Vagina (tissue), 2 donors: ENCODE measurements at places on chromosomes 13 and 19.

DNA sequence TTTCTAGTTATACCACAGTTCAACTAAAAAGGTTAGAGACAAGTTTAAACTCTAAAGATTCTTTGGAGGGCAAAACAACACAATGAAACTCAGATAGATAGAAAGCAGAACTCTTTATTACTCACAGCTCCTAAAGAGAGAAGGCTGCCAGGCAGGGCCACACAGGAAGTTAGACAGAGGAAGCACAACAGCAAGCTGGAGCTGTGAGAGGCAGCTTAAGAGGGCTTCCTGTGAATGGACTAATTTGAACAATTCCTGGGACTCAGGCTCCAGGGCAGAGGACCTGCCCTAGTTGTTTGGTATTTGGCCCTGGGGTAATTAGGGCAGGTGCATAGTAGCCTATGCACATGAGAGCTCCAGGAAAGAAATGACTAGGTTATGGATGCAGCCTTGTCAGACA is 803.6 kb downstream of the DIAPH3 start:
- DNase-seq = no peak

DNA sequence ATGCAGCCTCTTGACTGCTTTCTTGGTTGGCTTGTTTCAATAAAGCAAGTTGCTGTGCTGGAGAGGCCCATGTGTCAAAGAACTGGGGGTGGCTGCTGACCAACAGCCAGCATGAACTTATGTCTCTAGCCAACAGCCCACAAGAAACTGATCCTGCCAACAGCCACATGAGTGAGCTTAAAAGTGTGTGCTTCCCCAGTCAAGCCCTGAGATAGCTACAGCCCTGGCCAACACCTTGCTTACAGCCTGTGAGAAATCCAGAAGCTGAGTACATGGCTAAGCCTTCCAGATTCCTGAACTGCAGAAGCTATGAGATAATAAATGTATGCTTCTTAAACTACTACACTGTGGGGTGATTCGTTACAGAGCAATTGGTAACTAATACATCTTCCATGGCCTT is 38.9 kb upstream of the IPO5 start:
- DNase-seq = no peak

GRCh38 chr19:5228932-5229777 is 111.5 kb downstream of the PTPRS start:
- DNase-seq = no peak

- no peak for DNase-seq
Observed at GRCh38 chr19:40192758-40193586, 1.7 kb downstream of the MAP3K10 start.

- DNase-seq = no peak
Observed at GRCh38 chr19:44848036-44848811, 2.1 kb downstream of the NECTIN2 start.

DNA sequence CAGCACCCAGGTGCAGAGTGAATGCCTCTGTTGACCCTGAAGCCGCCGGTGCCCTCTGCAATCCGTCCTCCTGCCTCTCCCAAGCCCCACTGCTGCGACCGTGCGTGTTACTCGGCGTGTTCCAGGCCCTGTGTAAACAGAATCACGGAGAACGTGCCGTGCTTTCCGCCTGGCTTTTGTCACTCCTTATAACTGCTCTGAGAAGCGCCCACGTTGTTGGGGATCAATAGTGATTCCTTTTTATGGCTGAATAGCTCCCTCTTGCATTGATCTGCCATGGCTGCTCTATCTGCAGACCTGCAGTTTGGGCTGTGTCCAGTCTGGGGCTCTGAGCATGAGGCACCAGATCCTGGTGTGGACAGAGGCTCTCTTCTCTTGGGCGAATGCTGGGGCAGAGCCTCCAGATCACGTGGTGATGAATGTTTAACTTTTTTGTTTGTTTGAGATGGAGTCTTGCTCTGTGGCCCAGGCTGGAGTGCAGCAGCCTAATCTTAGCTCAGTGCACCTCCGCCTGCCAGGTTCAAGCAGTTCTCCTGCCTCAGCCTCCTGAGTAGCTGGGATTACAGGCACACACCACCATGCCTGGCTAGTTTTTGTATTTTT is 15.8 kb downstream of the ADPRHL1 start:
- DNase-seq = no peak

- no peak for DNase-seq
Observed at GRCh38 chr13:33183431-33184111, 102.0 kb downstream of the STARD13 start.

- no peak for DNase-seq
Observed at GRCh38 chr19:5023128-5023571, 54.2 kb downstream of the KDM4B start.

DNA sequence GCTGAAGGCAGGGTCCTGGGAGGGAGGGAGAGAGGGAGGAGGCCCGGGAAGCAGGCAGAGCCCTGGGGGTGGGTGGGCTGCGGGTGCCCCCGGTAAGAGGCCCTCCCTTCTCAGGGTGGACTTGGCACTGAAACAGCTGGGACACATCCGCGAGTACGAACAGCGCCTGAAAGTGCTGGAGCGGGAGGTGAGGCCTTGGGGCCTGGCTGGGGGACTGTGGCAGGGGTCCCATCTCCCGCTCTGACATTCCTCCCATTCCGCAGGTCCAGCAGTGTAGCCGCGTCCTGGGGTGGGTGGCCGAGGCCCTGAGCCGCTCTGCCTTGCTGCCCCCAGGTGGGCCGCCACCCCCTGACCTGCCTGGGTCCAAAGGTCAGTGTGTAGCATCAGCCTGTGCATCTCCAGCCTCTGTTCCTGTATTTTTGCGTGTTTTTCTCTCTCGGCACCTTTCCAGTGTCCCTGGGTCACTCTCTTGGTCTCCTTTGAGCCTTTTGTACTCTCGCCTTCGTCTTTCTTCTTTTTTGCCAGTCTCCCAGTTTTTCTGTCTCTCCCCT is 53.4 kb downstream of the TRPM4 start:
- DNase-seq = no peak

- no peak for DNase-seq
Observed at GRCh38 chr19:32865326-32865725, 4.2 kb downstream of the SLC7A9 start.

- DNase-seq = no peak
Observed at GRCh38 chr13:97548138-97548537, 114.2 kb downstream of the RAP2A start.

GRCh38 chr13:41751277-41751676 is 209.6 kb downstream of the VWA8 start:
- DNase-seq = no peak

GRCh38 chr13:100392709-100393630 is 195.6 kb downstream of the GGACT start:
- peak; percentile 99 for DNase-seq

DNA sequence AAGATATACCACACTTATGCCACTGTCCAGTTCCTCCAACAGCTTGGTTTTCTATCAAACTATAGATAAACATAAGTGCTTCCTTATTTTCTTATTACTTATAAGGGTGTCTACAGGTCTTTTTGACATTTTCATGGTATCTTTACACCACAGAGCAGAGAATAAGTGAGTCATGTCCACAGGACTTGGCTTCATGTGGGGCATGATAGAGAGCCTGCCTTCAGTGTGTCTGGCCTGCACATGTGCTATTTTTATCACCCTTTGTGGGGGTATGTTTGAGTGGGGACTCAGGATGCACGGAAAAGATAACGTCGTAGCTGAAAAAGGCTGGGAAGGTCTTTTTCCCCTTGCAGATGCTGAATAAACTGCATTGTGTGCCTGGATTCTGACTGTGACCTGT is 8.1 kb upstream of the STOML3 start:
- no peak for DNase-seq

GRCh38 chr19:8240274-8241229 is 31.4 kb downstream of the CERS4 start:
- no peak for DNase-seq

DNA sequence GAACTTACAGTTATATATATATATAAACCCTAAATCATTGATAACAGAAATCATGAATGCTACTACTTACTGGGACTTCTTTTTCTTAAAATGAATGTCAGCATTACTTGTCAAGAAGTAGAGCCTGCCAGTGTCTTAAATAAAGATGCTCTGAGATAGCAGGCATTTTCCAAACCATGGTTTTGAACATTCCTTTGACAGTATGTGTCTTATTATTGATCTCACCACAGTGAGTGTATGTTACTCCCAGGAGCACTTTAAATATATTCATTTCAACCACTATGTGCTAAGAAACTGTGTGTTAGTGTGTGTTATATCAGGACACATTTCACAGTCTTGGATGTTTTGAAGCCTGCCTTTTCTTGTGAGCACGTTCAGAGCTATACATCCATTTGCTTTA is 28.2 kb downstream of the TNFRSF19 start:
- no peak for DNase-seq

GRCh38 chr13:105952233-105952972 is 583.1 kb downstream of the EFNB2 start:
- peak; percentile 18 for DNase-seq

DNA sequence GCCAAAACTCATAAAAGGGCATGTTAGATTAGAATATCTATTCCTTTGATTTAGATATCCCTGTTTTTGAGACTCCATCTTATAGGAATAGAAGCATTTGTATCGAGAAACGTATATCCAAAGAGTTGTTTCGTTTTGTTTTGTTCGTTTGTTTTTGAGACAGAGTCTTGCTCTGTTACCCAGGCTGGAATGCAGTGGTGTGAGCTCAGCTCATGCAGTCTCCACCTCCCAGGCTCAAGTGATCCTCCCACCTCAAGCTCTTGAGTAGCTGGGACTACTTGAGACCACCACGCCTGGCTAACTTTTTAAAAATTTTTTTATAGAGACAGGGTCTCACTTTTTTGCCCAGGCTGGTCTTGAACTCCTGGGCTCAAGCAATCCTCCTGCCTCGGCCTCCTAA is 26.6 kb upstream of the ZMYM5 start:
- no peak for DNase-seq

- no peak for DNase-seq
Observed at GRCh38 chr19:29294343-29294811, 81.4 kb upstream of the UQCRFS1 start.

- DNase-seq = no peak
Observed at GRCh38 chr19:28444362-28444761, 768.6 kb downstream of the UQCRFS1 start.

DNA sequence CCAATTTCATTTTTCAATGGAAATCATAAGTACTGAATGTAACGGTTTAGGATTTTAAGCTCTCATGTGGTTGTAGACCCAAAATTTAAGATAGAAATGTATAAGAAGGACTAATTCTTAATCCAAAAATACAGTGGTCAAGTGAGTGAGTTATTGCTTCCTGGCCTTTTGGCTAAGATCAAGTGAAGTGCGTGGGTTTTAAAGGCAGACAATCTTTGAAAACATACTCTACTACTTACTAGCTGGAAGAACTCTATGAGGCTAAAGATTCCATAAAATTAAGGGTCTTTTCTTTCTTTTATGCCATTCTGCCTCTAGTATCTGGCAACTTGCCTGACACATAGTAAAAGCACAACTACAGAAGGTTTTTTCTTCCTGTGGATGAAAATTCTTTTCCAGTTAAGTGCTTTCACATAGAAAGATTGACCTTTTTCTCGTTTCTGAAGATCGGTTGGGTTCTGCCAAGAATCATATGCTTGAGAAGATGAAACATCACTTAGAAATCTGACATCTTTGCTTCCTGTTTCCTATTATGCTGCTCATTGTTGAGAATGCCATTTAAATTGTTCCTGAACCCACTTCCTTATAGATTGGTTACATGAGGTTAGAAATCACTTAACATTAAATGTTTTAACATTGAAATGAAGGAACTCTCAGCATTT is 26.4 kb upstream of the SCEL start:
- no peak for DNase-seq

- no peak for DNase-seq
Observed at GRCh38 chr19:18975869-18976268, 34.9 kb upstream of the HOMER3 start.

- no peak for DNase-seq
Observed at GRCh38 chr19:34345947-34346351, 19.0 kb upstream of the GPI start.

- DNase-seq = no peak
Observed at GRCh38 chr19:17205237-17206140, 9.7 kb upstream of the USE1 start.

DNA sequence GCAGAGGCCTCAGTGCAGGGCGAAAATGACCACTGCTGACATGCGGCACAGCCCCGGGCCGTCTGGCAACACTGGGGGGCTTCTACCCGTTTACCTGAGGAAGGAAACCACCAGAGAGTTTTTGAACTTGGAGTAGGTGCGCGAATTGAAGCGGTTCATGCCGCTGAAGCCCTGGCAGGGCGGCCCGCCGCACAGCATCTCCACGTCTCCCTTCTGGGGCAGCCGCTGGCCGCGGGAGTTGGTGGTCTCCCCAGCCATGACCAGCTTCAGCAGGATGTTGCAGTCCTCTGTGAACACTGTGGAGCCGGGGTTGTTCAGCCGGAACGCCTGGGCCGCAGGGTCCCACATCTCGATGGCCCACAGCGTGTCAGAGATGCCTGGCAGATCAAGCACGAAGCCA is 20.3 kb upstream of the EIF3G start:
- no peak for DNase-seq

DNA sequence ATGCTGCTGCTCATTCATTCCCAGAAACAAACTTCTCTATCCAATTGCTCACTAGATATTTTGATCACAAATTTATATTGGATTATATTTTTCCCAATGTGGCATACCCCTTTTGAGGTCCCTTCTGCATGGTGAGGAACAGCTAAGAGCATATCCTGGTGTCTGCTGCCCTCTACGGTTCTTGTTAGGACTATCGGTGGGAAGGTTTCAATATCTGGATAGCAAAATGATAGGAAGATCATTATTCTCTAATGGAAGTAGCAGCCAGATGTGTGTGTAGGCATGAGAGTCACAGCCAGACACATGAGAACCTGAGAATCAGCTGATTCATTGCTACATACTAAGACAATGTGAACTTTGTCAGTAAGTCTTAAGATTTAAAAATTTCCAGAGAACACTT is 1422.4 kb upstream of the MIR17HG start:
- no peak for DNase-seq

DNA sequence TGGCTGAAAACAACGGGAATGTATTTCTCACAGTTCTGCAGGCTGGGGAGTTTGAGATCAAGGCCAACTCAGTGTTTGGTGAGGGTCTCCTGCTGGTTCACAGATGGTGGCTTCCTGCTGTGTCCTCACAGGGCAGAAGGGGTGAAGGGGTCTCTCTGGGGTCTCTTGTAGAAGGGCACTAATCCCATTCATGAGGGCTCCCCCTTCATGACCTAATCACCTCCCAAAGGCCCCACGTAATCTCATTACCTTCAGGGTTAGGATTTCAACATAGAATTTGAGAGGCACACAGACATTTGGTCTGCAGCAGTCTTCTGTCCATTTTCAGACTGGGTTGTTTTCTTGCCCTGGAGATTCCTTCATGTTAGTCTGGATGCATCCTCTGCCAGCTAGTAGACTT is 11.6 kb downstream of the ZNF444 start:
- no peak for DNase-seq

GRCh38 chr13:100597253-100597652 is 8.7 kb upstream of the GGACT start:
- DNase-seq = no peak

- no peak for DNase-seq
Observed at GRCh38 chr19:6752256-6753177, 13.0 kb downstream of the TRIP10 start.

- DNase-seq = no peak
Observed at GRCh38 chr19:2523630-2524311, 47.8 kb downstream of the GADD45B start.

- DNase-seq = no peak
Observed at GRCh38 chr13:27177852-27178251, 6.2 kb upstream of the USP12 start.
